ENCODE measurements at places on chromosomes 7 and 10. TPM values are rescaled to one million over a fixed set of nuclear protein-coding genes. Genes with fewer than 3 reads are reported as not detected.
A peak's percentile ranks its signal among the peaks of the same experiment; 100 is the strongest.

The PDE1C gene
- total RNA-seq: 14.1 TPM

The SCART1 gene
- total RNA-seq: 2.4 TPM

GRCh38 chr10:90432866-90433265 lies 425.0 kb downstream of the HTR7 start:
- H3K4me1 ChIP-seq: no peaks in the 10 kb centered on the region
- no peaks in the 10 kb centered on the region for H3K36me3 ChIP-seq
- DNase-seq: no peak

- H3K36me3 ChIP-seq: no peaks in the 10 kb centered on the region
- H3K4me1 ChIP-seq: peaks cover 8% of the 10 kb centered on the region
- no peak overlapping the region for H3K4me3 ChIP-seq
- DNase-seq: no peak
- no peak overlapping the region for H3K27ac ChIP-seq
- no peaks in the 10 kb centered on the region for H3K27me3 ChIP-seq
Measured at GRCh38 chr10:109982123-109982522, 25.7 kb upstream of the ADD3 start.

DNA sequence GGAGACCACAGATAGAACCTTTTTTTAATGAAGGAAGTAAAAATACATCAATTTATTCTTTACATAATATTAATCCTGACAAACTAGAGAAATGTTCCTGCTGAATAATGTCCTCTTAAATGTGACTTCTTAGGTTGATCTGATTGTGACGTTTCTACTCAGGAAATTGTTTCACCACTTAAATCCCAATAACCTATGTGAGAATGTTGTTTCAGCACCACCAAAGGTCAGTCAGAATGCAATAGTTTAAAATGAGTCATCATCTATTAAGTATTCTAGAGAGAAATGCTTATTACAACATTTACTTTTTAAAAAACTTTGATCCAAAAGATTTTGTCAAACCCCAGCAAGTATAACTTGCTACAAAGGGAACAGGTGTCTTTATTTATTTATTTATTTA lies 155.4 kb upstream of the CACNA2D1 start:
- H3K27ac ChIP-seq: no peak overlapping the region
- DNase-seq: peak; percentile 43
- H3K4me3 ChIP-seq: no peak overlapping the region
- H3K4me1 ChIP-seq: peaks cover 15% of the 10 kb centered on the region

The NMT2 gene
- 14.4 TPM for total RNA-seq

DNA sequence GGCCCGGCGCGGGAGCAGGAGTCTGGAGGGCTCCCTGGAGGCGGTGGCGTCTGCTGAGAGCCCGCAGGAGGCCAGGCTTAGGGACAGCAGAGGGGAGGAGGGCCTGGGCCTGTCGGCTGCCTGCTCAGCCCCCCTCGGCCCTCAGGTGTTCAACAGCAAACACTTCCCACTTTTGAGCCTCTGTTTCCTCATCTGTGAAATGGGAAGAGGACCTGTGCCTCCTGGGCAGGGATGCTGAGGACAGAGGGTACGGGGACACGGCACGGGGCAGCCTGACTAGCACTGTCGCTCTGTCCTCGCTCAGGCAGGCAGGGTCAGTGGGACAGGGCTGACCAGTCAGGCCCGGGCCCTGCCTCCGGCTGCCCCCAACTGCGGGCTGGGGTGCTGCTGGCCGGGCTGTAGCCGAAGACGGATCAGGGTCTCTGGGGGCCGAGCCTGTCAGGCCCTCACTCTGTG lies 663 bp downstream of the CYP2W1 start:
- no peak overlapping the region for H3K27ac ChIP-seq
- H3K4me3 ChIP-seq: no peak overlapping the region
- H3K36me3 ChIP-seq: no peaks in the 10 kb centered on the region
- H3K27me3 ChIP-seq: no peaks in the 10 kb centered on the region

DNA sequence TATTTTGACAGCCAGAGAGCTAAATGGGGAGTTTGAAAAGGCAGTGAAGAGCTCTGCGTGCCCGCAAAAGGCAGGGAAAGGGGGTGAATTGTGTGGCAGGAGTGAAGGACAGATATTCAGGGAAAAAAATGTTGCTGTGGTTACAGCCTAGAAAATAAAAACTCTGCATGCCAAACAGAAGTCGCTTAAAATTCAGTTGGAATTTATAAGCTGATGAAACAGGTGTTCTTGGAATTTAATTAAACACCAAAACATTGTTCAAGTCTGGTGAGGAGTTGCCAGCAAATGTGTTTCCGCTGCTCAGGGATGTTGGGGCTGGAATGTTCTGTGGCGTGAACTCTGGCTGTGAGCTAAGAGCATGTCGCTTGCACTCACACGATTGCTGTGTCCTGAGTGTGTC lies 169.3 kb downstream of the ADRA2A start:
- H3K36me3 ChIP-seq: no peaks in the 10 kb centered on the region
- no peak overlapping the region for H3K27ac ChIP-seq
- DNase-seq: no peak
- no peaks in the 10 kb centered on the region for H3K4me1 ChIP-seq
- peaks cover 7% of the 10 kb centered on the region for H3K27me3 ChIP-seq

DNA sequence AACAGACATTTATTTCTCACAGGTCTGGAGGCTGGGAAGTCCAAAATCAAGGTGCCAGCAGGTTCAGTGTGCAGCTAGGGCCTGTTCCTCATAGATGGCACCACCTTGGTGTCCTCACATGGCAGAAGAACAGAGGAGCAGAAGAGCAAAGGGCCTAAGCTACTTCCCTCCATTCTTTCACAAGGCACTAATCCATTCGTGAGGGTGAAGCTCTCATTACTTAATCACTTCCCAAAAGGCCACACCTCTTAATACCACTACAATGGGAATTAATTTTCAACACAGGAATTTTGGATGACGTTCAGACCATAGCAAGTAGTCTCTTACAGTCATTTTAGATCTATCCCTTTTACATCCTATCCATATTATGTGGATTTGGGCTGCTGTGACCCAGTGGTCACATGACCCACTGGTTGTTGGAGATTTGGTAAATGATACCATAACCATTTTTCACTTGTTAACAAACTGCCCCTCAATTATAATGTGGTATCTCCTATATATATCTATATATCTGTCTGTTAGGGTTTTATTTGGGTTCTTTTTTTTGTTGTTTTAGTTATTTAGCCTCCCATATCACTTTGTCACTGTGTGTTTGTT lies 63.4 kb downstream of the BBS9 start:
- no peaks in the 10 kb centered on the region for H3K36me3 ChIP-seq
- H3K27ac ChIP-seq: no peak overlapping the region
- DNase-seq: no peak

The OR2A42 gene
- total RNA-seq: not detected

Data from PC-3 (cell line).